ENCODE measurements at places on chromosomes 1 and 21.

GRCh38 chr21:17693801-17694200, 81.1 kb upstream of the BTG3 start:
- H3K36me3 ChIP-seq, result no peaks in the 10 kb centered on the region
- no peaks in the 10 kb centered on the region for H3K4me1 ChIP-seq
- DNase-seq, result no peak
- H3K27ac ChIP-seq, result no peak overlapping the region
- H3K27me3 ChIP-seq, result no peaks in the 10 kb centered on the region

DNA sequence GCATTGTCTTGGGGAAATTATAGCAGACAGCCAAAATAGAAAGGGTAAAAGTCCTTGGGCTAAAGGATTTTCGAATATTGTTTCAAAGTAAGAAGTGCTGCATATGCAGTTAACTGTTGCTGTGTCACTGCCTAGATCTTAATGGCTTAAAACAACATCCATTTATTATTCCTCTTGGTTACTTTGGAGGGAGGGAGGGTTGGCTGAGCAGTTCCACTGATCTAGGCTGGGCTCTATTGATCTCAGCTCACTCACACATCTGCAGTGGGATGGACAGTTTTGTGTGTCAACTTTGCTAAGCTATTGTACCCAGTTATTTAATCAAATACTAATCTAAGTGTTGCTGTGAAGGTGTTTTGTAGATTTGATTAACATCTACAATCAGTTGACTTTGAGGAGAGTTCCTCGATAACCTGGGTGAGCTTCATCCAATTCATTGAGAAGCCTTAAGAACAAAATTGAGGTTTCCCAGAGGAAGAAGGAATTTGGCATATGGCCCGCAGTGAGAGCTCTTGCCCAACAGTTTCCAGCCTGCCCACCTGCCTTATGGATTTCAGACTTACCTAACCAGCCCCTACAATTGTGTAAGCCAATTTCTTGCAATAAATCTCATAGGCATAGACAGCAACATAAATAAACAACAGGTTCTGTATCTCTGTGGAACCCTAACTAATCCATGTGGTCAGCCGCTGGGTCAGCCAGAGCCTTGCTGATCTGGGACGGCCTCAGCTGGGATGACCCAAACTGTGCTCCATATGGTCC, 187.3 kb downstream of the AK5 start:
- H3K27me3 ChIP-seq, result no peaks in the 10 kb centered on the region
- no peaks in the 10 kb centered on the region for H3K4me1 ChIP-seq
- H3K4me3 ChIP-seq, result no peak overlapping the region

DNA sequence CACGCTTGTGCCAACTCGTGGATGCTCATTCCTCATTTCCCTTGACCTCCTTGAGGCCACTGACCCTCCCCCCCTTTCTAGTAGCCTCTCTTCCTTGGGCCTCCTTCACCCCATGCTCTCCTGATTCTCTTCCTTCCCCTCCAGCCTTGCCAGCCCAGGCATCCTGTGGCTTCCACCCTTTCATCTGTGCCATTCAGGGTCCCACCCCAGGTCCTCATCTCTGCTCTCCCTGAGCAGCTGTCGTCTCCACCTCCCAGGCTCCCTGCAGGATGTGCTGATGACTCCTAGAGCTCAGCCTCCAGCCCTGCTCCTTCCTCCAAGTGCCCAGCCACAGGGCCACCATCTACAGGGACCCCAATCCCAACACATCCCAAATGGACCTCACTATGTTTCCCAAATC, 197.4 kb downstream of the GRIK3 start:
- DNase-seq, result no peak
- no peak overlapping the region for H3K4me3 ChIP-seq
- no peaks in the 10 kb centered on the region for H3K4me1 ChIP-seq
- H3K36me3 ChIP-seq, result no peaks in the 10 kb centered on the region

GRCh38 chr1:92461364-92462097, 25.2 kb downstream of the GFI1 start:
- no peak overlapping the region for H3K4me3 ChIP-seq
- H3K4me1 ChIP-seq, result no peaks in the 10 kb centered on the region
- no peaks in the 10 kb centered on the region for H3K27me3 ChIP-seq

Measured in heart right ventricle (tissue), 16 donors.